Stimulated activated CD4-positive, alpha-beta T cell treated with anti-CD3 and anti-CD28 coated beads, Interleukin-12 subunit alpha, Interleukin-12 subunit beta, amount 100 ng/mL, for 4 hours (primary cell): ENCODE measurements at places on chromosomes 1 and 21.

DNA sequence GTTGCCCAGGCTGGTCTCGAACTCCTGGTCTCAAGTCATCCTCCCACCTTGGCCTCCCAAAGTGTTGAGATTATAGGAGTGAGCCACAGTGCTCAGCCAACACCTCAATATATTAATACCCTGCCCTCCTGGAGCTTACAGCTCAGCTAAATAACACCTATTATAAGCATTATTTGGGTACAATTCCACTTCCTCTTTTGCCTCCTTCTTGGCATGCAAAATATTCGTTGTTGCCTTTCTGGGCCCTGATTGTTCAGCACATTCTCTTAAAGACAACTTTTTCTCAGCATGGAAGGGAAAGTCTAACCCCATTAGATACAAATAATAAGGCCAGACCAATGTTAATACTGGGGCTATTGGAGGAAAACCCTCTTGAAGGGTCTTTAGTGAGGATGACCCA is 2.8 kb downstream of the PAQR7 start:
- DNase-seq = no peak

- DNase-seq = no peak
Measured at GRCh38 chr21:35754583-35754982, 305.7 kb downstream of the SETD4 start.

DNA sequence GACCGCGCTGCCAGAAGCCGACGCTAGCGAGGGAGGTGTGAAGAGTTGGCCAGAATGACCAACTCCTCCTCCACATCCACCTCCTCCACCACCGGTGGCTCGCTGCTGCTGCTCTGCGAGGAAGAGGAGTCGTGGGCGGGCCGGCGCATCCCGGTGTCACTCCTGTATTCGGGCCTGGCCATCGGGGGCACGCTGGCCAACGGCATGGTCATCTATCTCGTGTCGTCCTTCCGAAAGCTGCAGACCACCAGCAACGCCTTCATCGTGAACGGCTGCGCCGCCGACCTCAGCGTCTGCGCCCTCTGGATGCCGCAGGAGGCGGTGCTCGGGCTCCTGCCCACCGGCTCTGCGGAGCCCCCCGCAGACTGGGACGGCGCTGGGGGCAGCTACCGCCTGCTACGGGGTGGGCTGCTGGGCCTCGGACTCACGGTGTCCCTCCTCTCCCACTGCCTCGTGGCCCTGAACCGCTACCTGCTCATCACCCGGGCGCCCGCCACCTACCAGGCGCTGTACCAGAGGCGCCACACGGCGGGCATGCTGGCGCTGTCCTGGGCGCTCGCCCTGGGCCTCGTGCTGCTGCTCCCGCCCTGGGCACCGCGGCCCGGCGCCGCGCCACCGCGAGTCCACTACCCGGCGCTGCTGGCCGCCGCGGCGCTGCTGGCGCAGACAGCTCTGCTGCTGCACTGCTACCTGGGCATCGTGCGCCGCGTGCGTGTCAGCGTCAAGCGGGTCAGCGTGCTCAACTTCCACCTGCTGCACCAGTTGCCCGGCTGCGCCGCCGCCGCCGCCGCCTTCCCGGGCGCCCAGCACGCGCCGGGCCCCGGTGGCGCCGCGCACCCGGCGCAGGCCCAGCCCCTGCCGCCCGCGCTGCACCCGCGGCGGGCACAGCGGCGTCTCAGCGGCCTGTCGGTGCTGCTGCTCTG is 1.2 kb downstream of the GPR88 start:
- peak; percentile 34 for DNase-seq

DNA sequence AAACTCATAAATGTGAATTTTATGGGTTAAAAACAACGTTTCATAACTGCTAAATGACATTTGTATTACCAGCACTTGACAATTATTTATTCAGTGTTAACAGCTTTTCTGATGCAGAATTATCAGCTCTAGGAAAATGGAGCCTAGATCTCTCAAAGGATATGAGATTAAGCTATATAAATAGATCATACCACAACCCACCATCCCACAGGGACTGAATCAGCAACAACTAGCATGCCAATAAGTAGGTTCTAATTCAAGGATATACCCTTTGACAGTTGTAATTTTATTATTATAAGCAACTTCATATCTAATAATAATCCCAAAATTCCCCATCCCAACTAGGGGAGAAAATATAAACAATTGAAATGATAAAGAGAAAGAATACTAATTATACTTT is 275.4 kb upstream of the RGS18 start:
- no peak for DNase-seq

DNA sequence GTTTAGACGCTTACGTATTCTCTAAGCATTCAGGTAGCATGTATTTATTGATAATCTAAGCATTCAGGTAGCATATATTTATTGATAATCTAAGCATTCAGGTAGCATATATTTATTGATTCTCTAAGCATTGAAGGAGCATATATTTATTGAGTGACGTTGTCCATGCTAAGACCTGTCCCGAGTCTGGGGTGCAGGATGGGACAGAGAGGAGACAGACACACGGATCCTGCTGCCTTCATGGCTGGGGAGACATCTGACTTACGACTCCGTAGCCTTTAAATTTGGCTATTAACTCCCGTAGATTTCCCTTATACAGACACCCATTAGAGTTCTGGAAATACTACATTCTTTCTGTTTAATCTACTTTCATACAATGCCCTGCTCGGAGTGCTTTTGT is 982 bp downstream of the SCCPDH start:
- DNase-seq = no peak

GRCh38 chr1:228228601-228229074 is 20.8 kb downstream of the OBSCN start:
- no peak for DNase-seq

GRCh38 chr1:101220906-101221305 is 15.9 kb upstream of the S1PR1 start:
- no peak for DNase-seq

- DNase-seq = no peak
Measured at GRCh38 chr1:220281159-220281574, 8.9 kb upstream of the RAB3GAP2 start.

GRCh38 chr1:234188454-234188792 is 184.8 kb upstream of the COA6 start:
- no peak for DNase-seq

DNA sequence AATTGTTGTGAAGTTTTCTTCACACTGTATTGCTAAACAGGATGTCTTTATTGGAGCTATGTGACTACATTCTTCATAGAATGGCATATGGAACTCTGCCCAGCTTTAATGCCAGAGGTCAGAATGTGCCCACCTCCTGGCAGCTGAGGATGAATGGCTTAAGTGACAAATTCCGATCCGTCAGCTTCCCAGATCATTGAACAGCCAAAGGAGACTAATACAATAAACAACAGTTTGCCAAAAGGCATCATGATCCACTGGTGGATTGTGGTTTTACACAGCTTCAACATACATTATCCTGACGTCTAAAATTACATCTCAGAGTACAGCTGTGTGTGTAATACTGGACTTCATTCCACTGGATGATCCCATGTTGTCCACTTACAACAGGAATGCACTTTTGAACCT is 68.7 kb upstream of the C1orf105 start:
- DNase-seq = no peak

GRCh38 chr1:62180639-62181038 is 14.0 kb upstream of the L1TD1 start:
- no peak for DNase-seq

DNA sequence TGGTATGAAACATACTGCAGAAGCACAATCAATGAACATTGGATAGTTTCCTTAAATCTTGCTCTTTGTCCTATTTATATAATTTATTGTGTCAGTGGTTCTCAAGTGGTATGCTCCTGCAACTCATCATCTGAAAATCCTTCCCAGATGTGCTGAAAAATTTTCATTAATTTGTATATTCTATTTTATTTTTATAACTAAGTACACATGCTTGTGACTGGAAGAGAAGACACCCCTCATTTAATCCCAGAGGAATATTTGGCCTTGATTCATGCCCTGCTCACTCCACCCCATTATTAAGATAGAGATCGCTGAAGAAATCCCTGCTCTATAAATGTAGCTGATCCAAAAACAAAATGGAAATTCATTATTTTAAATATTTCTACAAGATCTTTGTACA is 870.5 kb upstream of the CXADR start:
- no peak for DNase-seq

GRCh38 chr21:44850905-44851657 is 22.4 kb downstream of the PTTG1IP start:
- DNase-seq = no peak

DNA sequence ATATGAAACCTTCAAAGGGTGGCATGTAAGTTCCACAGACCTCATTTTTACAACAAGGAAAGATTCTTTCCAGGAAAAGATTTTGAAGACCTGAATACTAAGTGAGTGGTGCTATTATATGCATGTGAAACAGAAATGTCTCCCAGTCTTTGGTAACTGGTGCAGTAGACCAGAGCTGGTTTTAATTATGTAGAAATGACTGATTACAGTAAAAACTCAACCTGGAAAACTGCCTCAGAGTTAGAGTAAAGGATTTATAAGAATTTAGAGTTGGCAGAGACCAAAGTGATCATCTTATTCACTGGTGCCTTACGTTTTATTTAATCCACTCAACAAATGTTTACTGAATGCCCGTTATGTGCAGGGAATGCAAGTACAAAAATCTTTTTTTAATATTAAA is 30.2 kb upstream of the LRRC8D start:
- DNase-seq = no peak

- no peak for DNase-seq
Measured at GRCh38 chr21:43691086-43691795, 27.7 kb upstream of the PDXK start.

GRCh38 chr1:210434223-210434622 is 105.5 kb downstream of the HHAT start:
- DNase-seq = no peak

DNA sequence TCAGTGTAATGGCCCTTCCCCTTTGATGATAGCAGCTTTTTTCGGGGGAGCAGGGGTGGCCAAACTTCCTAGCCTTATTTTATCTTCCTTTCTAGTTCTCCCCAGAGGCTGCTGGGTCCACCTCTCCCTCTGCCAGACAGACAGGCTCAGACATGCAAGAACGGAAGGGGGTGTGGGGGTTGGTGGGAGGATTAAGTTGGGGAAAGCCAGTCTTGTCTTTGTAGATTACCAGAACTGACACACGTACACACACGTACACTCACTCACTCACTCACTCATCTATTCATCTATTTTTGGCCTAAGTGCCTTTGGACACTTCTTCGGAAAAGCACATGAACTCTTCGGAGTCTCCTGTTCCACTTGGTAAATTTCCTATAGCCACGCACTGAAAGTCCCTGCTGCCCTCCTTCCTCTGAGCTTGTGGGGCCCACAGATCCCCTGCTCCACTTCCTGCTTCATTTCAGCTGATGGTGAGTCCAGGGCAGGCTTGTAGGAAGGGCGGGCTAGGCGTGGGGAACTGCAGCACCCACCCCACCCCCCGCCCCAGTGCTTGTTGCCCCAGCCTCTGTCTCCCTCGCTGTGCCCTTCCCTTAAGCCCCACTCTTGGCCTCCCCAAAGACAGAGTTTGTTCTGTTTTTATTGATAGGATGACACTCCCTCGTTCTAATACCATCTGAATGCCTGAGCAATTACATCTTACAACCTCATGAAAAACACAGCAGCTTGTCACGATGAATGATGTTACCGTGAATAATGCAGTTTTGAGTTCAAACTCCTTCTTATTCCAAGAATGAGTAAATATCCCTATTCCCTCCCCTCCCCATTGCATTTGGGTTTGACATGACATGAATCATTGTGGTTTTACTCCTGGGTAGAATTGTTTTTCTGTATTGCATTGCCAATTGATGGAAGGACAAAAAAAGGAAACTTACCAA is 60.7 kb upstream of the ATP5PO start:
- peak; percentile 33 for DNase-seq

- no peak for DNase-seq
Measured at GRCh38 chr1:32052887-32053286, 19.9 kb upstream of the TMEM39B start.

DNA sequence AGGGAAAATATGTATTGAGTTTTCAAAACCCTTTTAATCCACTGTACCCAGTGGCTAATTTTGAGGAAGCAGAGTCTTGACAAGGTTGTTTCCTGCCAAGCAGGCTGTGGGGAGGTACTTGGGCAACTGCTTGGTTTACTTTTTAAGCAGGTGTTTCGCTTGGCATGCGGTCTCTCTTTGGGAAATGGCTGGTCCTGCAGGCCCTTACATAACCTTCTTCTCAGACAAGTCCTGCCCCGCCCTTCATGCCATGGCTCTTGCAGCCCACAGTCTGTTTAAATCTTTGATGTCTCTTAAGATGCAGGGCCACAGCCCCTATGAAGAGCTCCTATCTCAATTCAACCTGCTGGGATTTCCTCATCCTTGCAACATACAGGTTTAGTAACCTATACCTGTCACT is 36.0 kb upstream of the ABCD3 start:
- DNase-seq = no peak

DNA sequence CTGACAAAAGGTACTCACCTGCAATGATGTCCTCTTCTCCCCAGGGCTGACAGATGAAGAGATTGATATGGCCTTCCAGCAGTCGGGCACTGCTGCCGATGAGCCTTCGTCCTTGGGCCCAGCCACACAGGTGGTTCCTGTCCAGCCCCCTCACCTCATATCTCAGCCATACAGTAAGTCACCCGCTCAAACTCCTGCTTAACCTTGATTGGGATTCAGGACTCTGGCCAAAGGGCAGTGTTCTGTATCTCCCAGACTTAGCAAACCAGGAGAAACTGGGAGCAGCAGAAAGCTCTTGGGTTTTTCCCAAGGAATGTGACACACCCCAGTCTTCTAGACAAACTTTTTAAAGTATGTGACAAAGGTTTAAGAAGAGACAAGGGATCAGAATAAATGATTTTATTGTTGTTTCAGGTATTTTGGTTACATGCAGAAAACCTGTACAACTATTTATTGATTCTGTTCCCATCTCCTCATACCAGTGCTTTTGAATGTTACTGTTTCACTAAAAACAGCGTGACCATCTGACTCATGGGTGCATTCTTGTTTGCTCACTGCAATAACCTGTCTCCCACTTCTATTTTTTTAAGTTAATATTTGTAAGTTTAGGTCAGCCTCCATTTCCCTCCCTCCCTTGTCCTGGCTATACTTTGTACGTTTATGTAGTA is 124.6 kb downstream of the PEX14 start:
- no peak for DNase-seq

GRCh38 chr1:236099355-236099974 is 34.6 kb upstream of the NID1 start:
- DNase-seq = no peak
